ENCODE measurements at places on chromosomes 11 and 22.

DNA sequence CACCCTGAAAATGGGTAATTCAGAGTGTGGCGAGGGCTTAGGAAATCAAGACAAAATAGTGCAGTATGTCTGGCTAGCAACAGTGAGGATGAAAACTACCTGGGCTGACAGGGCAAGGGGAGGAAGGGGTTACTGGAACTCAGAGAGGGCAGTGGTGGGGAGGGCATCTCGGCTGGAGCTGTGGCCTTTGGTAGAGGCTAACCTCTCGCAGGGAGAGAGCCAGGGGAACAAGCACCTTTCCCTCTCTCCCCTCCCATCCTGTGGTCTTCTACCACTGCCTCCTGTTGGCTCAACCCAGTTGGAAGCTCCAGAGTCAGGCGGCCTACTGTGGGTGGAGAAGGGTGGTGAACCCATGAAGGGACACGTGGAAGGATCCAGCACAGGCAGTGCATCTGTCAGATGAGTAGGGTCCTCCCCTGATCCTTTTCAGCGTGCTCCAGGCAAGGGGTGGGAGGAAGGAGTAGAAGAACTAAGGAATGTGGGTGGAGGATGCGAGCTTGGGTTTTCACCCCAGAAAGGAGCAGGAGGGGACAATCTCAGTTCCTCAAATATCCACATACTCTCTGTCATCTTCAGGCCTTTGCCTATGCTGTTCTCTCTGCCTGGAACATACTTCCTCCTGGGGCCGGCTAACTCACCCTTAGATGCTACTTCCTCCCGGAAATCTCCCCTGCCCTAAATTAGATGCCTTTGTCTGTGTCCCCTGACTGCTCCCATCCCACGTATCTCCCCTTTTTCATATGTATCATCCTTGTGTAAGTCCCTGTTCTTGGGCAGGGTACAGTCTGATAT lies 6.2 kb upstream of the KCNE3 start:
- no peak overlapping the region for H3K27ac ChIP-seq
- no peaks in the 10 kb centered on the region for H3K36me3 ChIP-seq
- no peak overlapping the region for H3K4me3 ChIP-seq
- peaks cover 8% of the 10 kb centered on the region for H3K4me1 ChIP-seq
- H3K27me3 ChIP-seq, result no peaks in the 10 kb centered on the region

DNA sequence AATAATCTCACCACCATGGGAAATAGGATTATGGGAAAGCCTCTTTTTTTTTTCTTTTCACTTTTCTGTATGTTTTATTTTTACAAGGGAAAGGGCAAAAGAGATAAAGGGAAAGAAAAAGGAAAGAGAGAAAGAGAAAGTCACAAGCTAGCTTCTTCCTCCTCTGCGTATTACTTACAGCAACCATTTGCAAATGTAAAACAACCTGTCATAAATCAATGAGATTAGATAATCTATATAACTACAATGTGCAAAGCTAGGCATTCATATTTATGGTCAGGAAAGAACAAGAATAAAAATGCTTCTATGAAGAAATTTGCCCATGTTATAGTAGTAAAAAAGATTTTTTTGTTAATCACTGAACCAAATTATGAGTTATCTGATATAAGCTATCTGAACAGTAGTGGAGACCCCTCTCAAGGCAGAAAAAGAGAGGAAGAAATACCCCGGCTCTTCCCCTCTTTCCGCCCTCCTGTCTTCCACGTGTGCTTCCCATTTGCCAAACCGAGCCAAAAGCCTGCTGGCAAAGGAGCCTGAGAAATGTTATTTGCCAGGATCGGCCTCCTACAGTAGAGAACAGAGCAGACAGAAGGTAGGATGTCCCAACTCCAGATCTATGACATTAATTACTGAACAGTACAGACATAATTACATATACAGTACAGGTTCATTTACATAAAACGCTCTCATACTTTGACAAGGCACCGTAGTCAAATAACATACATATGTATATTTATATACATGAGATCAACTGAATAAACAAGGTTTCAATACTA lies 50.2 kb downstream of the ARHGAP32 start:
- no peak overlapping the region for H3K27ac ChIP-seq
- no peaks in the 10 kb centered on the region for H3K27me3 ChIP-seq
- DNase-seq, result no peak

GRCh38 chr11:46669711-46670139 lies 30.7 kb downstream of the ARHGAP1 start:
- H3K4me3 ChIP-seq, result no peak overlapping the region
- peak; percentile 54 for DNase-seq
- H3K27ac ChIP-seq, result no peak overlapping the region
- H3K36me3 ChIP-seq, result peaks cover 5% of the 10 kb centered on the region
- H3K27me3 ChIP-seq, result no peaks in the 10 kb centered on the region

DNA sequence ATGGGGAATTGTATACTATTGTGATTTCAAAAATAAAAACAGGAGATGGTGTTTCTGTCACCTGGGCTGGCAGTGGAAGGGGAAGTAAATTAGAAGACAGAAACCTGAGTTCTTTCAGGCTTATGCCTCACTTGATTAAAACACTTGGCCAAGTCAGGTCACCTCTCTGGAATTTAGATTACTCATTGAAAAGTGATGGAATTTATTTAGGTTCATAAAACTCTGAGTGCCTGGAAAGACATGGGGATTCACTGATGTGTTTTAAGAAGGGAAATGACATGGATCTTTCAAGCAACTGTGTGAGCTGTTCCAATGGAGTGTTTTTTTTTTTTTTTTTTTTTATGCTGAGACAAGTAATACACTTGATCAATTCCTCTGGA lies 400.1 kb downstream of the TMEM135 start:
- H3K4me1 ChIP-seq, result no peaks in the 10 kb centered on the region
- no peaks in the 10 kb centered on the region for H3K36me3 ChIP-seq
- DNase-seq, result peak; percentile 60
- no peaks in the 10 kb centered on the region for H3K27me3 ChIP-seq
- H3K27ac ChIP-seq, result no peak overlapping the region

Data from mesendoderm (in vitro differentiated cells).